ENCODE measurements at places on chromosomes 3 and 15. TPM values are rescaled to one million over a fixed set of nuclear protein-coding genes. Genes with fewer than 3 reads are reported as not detected.

Gene INSYN1
- 8.1 TPM for total RNA-seq

Gene CCK
- total RNA-seq = not detected

Gene MCTP2
- 50.7 TPM for total RNA-seq

Gene ATP2C1
- total RNA-seq = 86.9 TPM

DNA sequence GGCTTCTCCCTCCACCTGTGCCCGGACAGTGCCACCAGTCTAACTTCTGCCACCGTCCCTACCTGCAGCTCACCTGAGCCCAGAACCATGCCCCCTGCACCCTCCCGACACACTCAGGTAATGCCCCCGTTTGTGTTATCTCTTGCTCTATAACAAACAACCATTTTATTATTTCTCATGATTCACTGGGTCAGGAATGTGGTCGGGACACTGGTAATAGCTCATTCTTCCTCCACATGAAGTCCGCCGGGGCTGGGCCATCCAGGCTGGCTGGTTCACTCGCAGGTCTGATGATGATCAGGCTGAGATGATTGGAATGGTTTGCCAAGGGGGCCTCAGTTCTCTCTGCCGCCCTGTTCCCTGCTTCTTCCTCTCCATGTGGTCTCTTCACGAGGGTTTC lies 20.3 kb upstream of the NR2E3 start:
- peak; percentile 57 for DNase-seq

- DNase-seq = no peak
Observed at GRCh38 chr15:74565381-74566085, 24.5 kb downstream of the ARID3B start.

DNA sequence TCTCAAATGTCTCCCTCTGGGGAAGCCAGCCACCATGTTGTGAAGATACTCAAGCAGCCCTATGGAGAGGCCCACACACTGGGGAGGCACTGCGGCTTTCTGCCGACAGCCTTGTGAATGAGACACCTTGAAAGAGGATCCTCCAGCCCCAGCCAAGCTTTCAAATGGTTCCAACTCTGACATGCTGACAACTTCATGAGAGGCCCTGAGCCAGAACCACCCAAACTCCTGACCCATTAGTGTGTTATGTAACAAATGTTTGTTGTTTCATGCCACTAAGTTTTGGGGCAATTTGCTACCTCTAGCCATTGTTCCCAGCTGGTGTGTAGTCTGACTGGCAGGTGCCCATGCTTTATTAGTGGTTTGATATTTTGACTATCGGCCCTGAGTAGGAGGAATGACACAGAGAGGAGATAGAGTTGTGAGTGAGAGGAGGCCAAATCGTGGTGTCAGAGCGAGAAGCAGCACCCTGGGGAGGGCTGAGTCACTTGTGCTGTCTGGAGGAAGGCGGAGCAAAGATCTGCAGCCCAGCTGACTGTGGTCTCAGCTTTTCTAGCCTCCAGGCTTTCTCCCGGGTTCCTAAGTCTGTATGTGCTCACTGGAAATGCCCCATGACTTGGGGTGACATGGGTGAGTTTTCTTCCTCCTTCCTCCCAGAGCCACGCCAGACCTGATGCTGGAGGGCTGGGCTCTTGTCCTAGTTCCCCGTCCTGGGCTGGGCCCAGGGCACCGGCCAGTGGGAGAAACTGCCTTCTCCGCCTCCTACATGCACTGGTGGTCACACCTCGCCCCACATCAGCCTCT lies 56.7 kb upstream of the BLM start:
- peak; percentile 76 for DNase-seq

Data from ureter (tissue), 1 donor.